Stimulated activated CD8-positive, alpha-beta memory T cell treated with anti-CD3 and anti-CD28 coated beads, Interleukin-2, amount 100 ng/mL, for 48 hours (primary cell): ENCODE measurements at places on chromosomes 5 and 9.

- no peak for DNase-seq
Measured at GRCh38 chr5:114450437-114450836, 88.6 kb downstream of the KCNN2 start.

GRCh38 chr5:60803712-60804111, 40.4 kb downstream of the ELOVL7 start:
- DNase-seq: no peak

DNA sequence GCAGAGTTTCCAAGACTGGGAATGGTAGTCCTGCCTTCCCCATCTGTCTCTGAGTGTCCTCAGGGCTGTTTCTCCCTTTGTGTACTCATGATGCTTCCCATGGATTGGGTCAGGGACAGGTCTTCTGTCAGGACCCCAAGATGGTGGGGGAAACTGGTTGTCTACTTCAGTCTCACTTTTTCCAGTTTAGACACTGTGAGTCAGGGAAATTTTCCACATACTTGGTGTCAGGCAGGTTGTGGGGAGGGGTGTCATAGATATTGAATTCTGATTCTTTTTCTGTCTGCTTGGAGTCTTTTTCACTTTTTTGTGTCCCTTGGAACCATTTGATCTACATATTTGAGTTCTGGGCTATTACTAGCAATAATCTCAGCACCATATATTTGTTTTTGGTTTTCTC, 10.3 kb downstream of the POLK start:
- no peak for DNase-seq

- DNase-seq: no peak
Measured at GRCh38 chr5:10622810-10623209, 58.9 kb downstream of the ANKRD33B start.

GRCh38 chr9:33125461-33125860, 41.7 kb downstream of the B4GALT1 start:
- no peak for DNase-seq

GRCh38 chr9:91428436-91428835, 4.8 kb upstream of the NFIL3 start:
- no peak for DNase-seq

GRCh38 chr5:150522504-150523414, 14.8 kb downstream of the NDST1 start:
- no peak for DNase-seq

- no peak for DNase-seq
Measured at GRCh38 chr9:129222819-129223218, 44.8 kb upstream of the IER5L start.

GRCh38 chr5:11941566-11941965, 37.3 kb upstream of the CTNND2 start:
- DNase-seq: no peak

DNA sequence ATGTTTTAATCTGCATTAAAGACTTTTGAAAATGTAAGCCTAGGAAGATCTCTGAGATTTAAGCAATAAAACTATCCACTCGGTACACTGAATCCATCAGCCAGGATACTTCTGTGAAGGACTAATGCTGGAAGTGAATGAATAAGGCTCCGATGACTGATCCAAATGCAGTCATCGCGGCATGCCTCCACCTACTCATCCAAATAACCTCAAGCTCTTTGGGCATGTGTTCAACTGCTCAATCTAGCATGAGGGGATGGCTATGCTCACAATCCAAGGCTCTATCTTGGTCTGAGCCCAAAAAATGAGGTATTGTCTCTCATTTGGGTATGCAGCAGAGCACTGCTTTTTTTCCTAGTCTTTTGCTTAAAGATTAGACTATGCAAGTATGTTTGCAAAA, 19.2 kb downstream of the MARCHF3 start:
- DNase-seq: no peak
